ENCODE measurements at places on chromosomes 13 and 19. TPM values are rescaled to one million over a fixed set of nuclear protein-coding genes. Genes with fewer than 3 reads are reported as not detected.

- H3K27ac ChIP-seq, result no peak overlapping the region
- H3K36me3 ChIP-seq, result no peaks in the 10 kb centered on the region
- no peak for DNase-seq
- no peak overlapping the region for H3K4me3 ChIP-seq
- no peaks in the 10 kb centered on the region for H3K4me1 ChIP-seq
Measured at GRCh38 chr19:3890591-3890990, 10.1 kb downstream of the ATCAY start.

DNA sequence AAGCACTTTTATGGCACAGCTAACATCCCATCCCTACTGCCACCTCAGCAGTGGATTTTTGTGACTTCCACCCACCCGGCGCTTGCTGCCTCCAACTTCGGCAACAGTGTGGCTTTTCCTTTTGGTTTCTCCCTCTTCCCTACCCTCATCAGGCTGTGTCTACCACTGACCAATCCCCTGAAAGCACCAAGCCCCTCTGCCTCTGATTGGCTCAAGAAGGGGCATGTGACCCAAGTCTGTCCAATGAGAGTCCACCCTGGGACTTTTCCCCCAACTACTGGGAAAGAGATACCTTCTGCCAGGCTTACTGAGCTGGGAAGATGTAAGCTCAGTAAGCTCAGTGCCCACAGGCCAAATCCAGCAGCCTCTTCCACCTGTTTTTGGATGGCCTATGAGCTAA lies 5.8 kb downstream of the SMIM7 start:
- H3K27ac ChIP-seq, result no peak overlapping the region
- no peak for DNase-seq
- H3K4me1 ChIP-seq, result peaks cover 9% of the 10 kb centered on the region
- H3K36me3 ChIP-seq, result peaks cover 20% of the 10 kb centered on the region
- H3K27me3 ChIP-seq, result no peaks in the 10 kb centered on the region

DNA sequence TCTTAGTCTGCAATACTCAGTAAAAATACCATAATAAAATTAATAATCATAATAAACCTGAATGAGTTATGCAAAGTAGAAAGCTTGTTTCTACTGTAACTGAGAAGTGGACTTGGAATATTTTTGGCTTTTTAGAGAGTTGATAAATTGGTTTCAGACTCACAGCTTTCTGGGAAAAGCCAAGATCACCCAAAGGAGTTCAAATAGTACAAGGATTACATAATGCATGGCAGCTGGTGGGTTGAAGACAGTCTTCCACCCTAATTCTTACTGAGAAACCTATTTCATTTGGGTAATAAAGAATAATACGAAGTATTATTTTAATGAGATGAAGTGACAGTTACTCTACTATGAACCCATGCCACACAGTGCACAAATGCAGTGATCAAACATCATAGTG lies 139.4 kb upstream of the KLF12 start:
- H3K4me1 ChIP-seq, result no peaks in the 10 kb centered on the region
- no peak overlapping the region for H3K4me3 ChIP-seq
- no peak for DNase-seq
- H3K27me3 ChIP-seq, result no peaks in the 10 kb centered on the region
- H3K27ac ChIP-seq, result no peak overlapping the region
- no peaks in the 10 kb centered on the region for H3K36me3 ChIP-seq

GRCh38 chr13:95724252-95724651 lies 47.3 kb downstream of the DNAJC3 start:
- no peaks in the 10 kb centered on the region for H3K4me1 ChIP-seq
- H3K27ac ChIP-seq, result no peak overlapping the region

GRCh38 chr19:18503971-18504885 lies 17.6 kb downstream of the ELL start:
- no peaks in the 10 kb centered on the region for H3K36me3 ChIP-seq
- H3K27me3 ChIP-seq, result no peaks in the 10 kb centered on the region
- H3K4me3 ChIP-seq, result no peak overlapping the region
- H3K4me1 ChIP-seq, result peaks cover 41% of the 10 kb centered on the region
- DNase-seq, result peak; percentile 48

- no peaks in the 10 kb centered on the region for H3K27me3 ChIP-seq
- peak overlapping the region; percentile 29 for H3K27ac ChIP-seq
- no peaks in the 10 kb centered on the region for H3K36me3 ChIP-seq
- DNase-seq, result peak; percentile 78
Measured at GRCh38 chr19:50658441-50659317, 9.4 kb downstream of the C19orf81 start.

DNA sequence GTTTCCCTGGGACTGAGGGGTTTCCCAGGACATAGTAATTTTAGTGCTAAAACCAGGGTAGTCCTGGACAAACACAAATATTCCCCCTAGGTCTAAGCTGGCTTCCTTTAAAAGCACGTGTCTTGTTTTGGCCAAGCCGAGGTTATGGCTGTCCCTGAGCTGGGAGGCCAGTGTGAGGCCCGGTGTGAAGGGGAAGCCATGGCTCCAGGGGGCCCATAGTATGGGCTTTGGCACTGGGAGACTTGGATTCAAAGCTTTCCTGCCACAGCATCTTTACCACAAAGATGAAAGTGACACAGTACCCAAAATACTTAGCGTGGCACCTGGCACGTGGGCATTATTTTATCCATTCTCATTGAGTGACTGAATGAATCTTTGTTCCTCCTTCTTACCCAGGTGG lies 345.2 kb downstream of the ZNF536 start:
- no peak overlapping the region for H3K4me3 ChIP-seq
- no peaks in the 10 kb centered on the region for H3K4me1 ChIP-seq
- H3K27me3 ChIP-seq, result no peaks in the 10 kb centered on the region
- H3K27ac ChIP-seq, result no peak overlapping the region
- DNase-seq, result no peak
- H3K36me3 ChIP-seq, result no peaks in the 10 kb centered on the region

DNA sequence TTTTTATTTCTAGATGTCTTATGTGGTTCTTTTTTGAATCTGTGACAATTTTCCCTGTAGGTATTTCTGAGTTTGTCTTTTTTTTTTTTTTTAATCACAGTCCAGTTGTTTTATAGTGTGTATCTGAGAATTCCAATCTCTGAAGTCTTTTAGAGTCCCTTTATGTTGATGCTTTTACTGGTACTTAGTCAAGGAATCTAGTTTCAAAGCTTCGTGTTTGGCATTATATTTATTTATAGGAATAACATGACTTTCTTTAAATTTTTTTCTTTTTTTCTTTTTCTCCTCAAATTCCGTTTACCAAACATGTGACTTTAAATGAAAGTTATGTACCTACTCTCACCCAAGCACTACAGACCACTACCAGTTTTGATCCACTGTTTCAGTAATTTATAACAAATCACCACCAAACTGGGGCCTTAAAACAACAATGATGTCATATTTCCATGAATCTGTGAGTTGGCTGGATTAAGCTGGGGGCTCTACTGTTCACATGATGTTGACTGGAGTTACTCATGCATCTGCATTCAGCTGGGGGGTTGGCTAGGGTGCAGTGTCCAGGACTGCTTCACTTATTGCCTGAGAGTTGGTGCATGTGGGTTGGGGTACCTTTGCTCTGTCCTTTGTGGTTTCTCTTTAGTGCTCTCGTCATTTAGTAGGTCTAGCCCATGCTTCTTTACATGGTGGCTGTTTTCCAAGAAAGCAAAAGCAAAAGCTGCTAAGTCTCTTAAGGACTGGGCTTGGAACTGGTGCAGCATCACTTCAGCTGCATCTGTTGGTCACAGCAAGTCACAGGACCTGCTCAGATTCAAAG lies 22.3 kb downstream of the KCTD4 start:
- no peak overlapping the region for H3K27ac ChIP-seq
- no peaks in the 10 kb centered on the region for H3K4me1 ChIP-seq
- no peak overlapping the region for H3K4me3 ChIP-seq

- no peak for DNase-seq
- no peaks in the 10 kb centered on the region for H3K36me3 ChIP-seq
- H3K27ac ChIP-seq, result no peak overlapping the region
- H3K4me1 ChIP-seq, result no peaks in the 10 kb centered on the region
- no peaks in the 10 kb centered on the region for H3K27me3 ChIP-seq
- H3K4me3 ChIP-seq, result no peak overlapping the region
Measured at GRCh38 chr13:33138441-33138840, 122.2 kb downstream of the KL start.

DNA sequence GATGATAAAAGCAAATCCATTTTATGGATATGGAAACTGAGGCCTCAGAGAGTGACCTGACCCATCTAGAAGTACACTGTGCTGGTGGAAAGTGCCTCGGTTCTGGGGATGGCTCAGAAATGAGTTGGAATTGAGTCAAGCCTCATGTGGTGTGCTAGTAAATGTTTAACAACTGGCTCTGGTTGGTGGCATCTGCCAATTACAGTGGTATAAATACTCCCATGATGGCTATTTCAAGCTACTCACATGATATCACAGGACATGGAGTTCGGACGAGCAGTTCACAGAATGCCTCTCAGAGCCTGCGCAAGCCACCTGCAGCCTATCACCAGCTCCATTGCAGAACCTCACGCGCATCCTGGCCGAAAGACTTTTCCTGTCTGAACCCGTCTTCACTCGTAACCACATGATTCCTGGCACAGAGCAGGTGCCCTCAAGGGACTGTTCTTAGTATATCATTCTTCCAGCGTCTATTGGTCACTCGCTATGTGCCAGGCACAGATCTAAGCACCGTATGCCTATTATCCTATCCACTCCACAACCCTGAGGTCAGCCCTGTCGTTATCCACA lies 9.1 kb downstream of the TMEM150B start:
- no peaks in the 10 kb centered on the region for H3K27me3 ChIP-seq
- H3K4me1 ChIP-seq, result no peaks in the 10 kb centered on the region
- no peak for DNase-seq
- no peaks in the 10 kb centered on the region for H3K36me3 ChIP-seq
- no peak overlapping the region for H3K4me3 ChIP-seq

DNA sequence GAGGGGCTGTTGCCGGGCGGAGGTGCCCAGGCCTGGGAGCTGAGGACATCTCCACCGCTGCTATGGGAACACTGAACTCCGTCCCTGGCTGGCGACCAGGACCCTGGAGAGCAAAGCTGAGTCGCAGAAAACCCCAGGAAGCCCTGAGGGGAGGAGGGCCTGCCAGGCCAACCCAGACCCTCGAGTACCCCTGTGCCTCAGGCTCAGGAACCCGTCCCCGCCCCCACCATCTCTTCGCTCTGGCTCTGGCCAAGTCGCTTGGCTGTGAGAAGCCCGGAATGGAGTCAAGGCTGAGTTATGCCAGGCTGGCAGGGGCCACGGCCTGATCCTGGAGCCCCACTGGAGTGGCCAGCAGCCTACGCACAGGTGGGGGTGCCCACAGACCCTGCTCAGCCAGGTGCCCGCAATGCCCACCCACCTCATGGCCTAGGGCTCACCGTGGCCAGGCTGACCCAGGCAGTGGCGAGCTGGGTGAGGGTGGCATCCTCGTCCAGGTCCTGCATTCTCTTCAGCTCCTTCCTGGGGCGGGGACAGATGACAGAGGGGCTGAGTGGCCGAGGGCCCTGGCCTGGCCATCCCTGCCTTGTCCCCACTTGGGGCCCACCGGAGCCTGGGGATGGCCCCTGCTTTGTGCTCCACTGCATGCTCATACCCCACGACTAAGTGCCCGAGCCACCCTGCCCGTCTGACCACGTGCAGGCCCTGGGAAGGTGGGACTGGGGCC lies 8.5 kb upstream of the CERS1 start:
- H3K4me1 ChIP-seq, result no peaks in the 10 kb centered on the region
- H3K4me3 ChIP-seq, result no peak overlapping the region
- no peak overlapping the region for H3K27ac ChIP-seq
- no peak for DNase-seq
- peaks cover 5% of the 10 kb centered on the region for H3K36me3 ChIP-seq

- no peaks in the 10 kb centered on the region for H3K36me3 ChIP-seq
- no peak for DNase-seq
- H3K4me3 ChIP-seq, result peak overlapping the region; percentile 71
- H3K4me1 ChIP-seq, result peaks cover 11% of the 10 kb centered on the region
- H3K27me3 ChIP-seq, result no peaks in the 10 kb centered on the region
- H3K27ac ChIP-seq, result peak overlapping the region; percentile 66
Measured at GRCh38 chr13:45120967-45121831, 889 bp downstream of the GTF2F2 start.

DNA sequence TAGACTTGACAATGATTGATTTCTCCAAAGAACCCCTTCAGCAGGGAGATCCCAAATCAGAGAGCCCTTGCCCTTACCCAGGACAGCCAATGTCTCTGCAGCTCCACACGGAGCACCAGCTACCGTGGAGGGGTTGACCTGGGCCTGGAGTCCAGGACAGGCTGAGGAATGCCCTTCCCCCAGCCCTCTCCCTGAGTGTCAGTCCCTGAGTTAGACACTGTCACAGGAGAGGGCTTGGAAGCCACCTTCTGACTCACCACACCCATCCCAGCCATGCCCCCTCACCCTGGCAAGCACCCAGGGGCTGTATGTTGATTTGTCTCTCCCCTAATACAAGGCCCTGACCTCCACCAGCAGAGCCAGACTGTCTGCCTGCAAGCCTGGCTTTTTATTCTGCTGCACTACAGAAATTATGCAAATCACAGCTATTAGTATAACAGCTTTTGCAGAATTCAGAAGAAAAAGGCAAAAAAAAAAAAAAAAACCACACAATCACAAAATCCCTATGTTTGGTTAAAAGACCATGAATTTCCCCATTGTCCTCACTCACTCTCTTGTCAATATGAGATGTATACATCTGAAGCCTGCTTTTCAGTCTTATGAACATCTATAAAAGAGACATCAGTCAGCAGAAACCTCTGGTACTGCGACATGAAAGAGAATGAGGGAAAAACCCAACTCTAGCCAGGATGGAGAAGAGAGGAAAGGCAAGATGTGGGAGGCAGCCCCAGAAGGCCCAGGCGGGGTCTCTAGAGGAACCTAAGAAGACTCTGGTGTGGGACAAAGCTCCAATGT lies 240.7 kb downstream of the UQCRFS1 start:
- H3K36me3 ChIP-seq, result no peaks in the 10 kb centered on the region
- no peak overlapping the region for H3K4me3 ChIP-seq
- no peak for DNase-seq

DNA sequence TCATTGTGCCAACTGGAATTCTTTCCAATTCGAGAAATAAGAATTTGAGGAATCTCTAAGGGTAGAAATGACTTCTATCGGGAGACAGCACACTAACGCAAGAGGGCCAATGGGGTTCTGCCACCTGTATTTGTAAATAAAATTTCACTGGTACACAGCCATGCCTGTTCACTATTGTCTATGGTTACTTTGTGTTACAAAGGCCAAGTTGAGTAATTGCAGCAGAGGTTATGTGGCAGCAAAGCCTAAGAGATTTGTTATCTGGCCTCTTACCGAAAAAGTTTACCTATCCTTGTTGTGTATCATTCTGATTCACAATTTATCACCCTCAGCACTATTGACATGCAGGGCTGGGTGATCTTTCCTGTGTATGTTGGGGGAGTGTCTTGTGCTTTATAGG lies 278.0 kb downstream of the KLF5 start:
- DNase-seq, result no peak
- peaks cover 3% of the 10 kb centered on the region for H3K4me1 ChIP-seq
- no peak overlapping the region for H3K27ac ChIP-seq
- H3K27me3 ChIP-seq, result no peaks in the 10 kb centered on the region
- H3K36me3 ChIP-seq, result no peaks in the 10 kb centered on the region

Gene CRB3
- 25.1 TPM for total RNA-seq

Gene ZNF878
- 0.55 TPM for total RNA-seq

Gene CLIP3
- 1.2 TPM for total RNA-seq

Gene HIPK4
- not detected for total RNA-seq

Gene CYP4F8
- not detected for total RNA-seq

Gene BCAM
- total RNA-seq, result 28.8 TPM

Gene HSH2D
- total RNA-seq, result 4.4 TPM

Gene PRSS57
- not detected for total RNA-seq

Gene ARMC6
- total RNA-seq, result 8.5 TPM

Data from pancreas (tissue), 10 donors.